Left ventricle myocardium inferior (tissue), 1 donor: ENCODE measurements at places on chromosomes 7 and 10. TPM values are rescaled to one million over a fixed set of nuclear protein-coding genes. Genes with fewer than 3 reads are reported as not detected.

DNA sequence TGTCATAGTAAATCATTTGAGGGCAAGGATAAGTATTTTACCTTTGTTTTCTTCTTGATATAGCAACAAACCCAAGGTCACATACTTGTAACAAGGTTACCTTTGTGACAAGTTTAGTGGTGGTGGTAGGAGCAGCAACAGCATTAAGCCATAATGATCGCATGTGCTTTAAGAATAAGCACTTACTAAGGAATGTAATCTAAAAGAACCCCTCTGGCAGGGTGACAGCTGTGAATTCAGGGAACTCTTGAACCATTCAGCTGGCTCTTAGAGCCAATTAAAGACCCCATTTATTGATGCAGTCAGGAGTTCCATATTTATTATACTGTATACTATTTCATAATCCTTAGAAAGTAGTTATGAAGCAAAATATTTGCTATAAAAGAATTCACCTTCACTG, 370.8 kb downstream of the EXOC4 start:
- H3K4me3 ChIP-seq = no peak overlapping the region
- DNase-seq = no peak

GRCh38 chr10:129964611-129965424, 744 bp upstream of the EBF3 start:
- DNase-seq = no peak
- peak overlapping the region; percentile 75 for H3K4me3 ChIP-seq
- peaks cover 99% of the 10 kb centered on the region for H3K27me3 ChIP-seq
- peak overlapping the region; percentile 61 for H3K27ac ChIP-seq
- H3K4me1 ChIP-seq = peaks cover 63% of the 10 kb centered on the region
- no peaks in the 10 kb centered on the region for H3K36me3 ChIP-seq

Gene PDZD7
- 0.27 TPM for total RNA-seq

DNA sequence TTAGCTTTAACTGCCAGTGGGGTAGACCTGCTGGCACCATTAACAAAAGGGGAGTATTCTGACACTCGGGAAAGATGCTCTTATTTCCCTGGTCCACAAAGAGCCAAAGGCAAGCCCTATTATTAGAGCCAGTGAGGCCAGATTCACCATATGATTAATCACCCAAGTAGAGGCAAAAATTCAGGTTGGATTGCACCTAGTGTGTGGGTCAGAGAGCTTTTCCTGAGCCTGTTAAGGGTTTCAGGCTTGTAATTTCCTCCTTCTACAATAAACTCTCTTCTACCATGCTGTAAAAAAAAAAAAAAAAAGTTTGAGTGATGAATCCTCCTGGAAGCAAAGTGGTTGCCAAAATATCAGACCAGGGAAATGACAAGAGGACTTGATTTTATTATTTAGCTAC, 163.5 kb downstream of the MBL2 start:
- no peaks in the 10 kb centered on the region for H3K4me1 ChIP-seq
- H3K4me3 ChIP-seq = no peak overlapping the region
- no peak for DNase-seq
- H3K27ac ChIP-seq = no peak overlapping the region
- H3K36me3 ChIP-seq = no peaks in the 10 kb centered on the region
- no peaks in the 10 kb centered on the region for H3K27me3 ChIP-seq

Gene PNLIPRP1
- not detected for total RNA-seq

Gene GTF2IRD1
- 15.8 TPM for total RNA-seq

Gene NPC1L1
- total RNA-seq = 0.19 TPM

Gene CALML5
- total RNA-seq = not detected

- H3K36me3 ChIP-seq = no peaks in the 10 kb centered on the region
- H3K27me3 ChIP-seq = no peaks in the 10 kb centered on the region
- no peak overlapping the region for H3K4me3 ChIP-seq
- no peaks in the 10 kb centered on the region for H3K4me1 ChIP-seq
- DNase-seq = no peak
Measured at GRCh38 chr7:46982928-46983327, 599.0 kb downstream of the TNS3 start.

GRCh38 chr7:115704884-115705283, 325.7 kb downstream of the TFEC start:
- no peak overlapping the region for H3K4me3 ChIP-seq
- H3K27me3 ChIP-seq = no peaks in the 10 kb centered on the region

Gene TMEM130
- not detected for total RNA-seq

Gene EFCAB10
- not detected for total RNA-seq

DNA sequence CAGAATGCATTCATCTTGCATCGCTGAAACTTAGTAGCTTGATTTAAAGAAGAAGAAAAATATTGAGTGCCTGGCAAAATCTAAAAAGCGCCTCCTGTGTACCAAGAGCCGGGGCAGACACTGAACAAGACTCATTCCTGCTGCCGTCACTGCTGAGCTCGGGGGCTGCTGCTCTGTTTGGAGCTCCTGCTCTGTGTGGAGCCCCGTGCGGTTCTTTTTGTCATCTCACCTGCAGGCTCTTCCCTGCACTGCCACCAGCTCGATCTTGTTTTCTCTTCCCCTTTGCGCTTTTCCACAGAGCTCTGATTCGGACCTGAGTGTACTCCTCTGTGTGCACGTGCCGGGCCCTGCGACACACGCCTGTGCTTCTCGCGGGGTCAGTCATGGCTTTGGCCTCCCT, 462.1 kb upstream of the DPP6 start:
- DNase-seq = no peak
- H3K27me3 ChIP-seq = no peaks in the 10 kb centered on the region
- no peak overlapping the region for H3K27ac ChIP-seq
- no peaks in the 10 kb centered on the region for H3K4me1 ChIP-seq

GRCh38 chr10:59465088-59465487, 102.7 kb upstream of the FAM13C start:
- H3K27ac ChIP-seq = no peak overlapping the region
- no peaks in the 10 kb centered on the region for H3K36me3 ChIP-seq
- H3K4me1 ChIP-seq = no peaks in the 10 kb centered on the region
- H3K27me3 ChIP-seq = no peaks in the 10 kb centered on the region

GRCh38 chr10:26509307-26509706, 71.2 kb downstream of the APBB1IP start:
- H3K36me3 ChIP-seq = peaks cover 11% of the 10 kb centered on the region
- no peaks in the 10 kb centered on the region for H3K4me1 ChIP-seq
- no peak overlapping the region for H3K27ac ChIP-seq
- H3K4me3 ChIP-seq = no peak overlapping the region
- no peak for DNase-seq

- peaks cover 29% of the 10 kb centered on the region for H3K27me3 ChIP-seq
Measured at GRCh38 chr7:301291-302053, 11.5 kb downstream of the FOXL3 start.

- no peak overlapping the region for H3K27ac ChIP-seq
- DNase-seq = no peak
- peaks cover 34% of the 10 kb centered on the region for H3K36me3 ChIP-seq
- H3K4me3 ChIP-seq = no peak overlapping the region
Measured at GRCh38 chr7:135208102-135208793, 3.1 kb downstream of the WDR91 start.

DNA sequence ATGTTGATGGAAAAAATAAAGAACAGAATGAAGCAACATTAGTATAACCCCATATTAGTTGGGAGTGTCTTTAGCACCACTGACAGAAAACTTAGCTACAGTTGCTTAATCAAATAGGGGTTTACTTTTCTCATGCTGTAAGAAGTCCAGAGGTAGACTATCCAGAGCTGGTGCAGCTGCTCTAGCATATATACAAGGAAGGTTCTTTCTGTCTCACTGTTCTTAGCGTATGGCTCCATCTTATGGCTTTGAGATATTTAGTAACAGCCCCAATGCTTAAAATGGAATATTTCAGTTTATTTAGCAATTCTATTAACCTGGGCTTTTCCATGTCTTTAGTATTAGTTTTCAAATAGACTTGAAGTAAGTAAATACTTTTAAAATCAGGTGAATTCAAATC, 15.2 kb upstream of the WNT2 start:
- H3K36me3 ChIP-seq = no peaks in the 10 kb centered on the region
- H3K4me3 ChIP-seq = no peak overlapping the region
- H3K4me1 ChIP-seq = no peaks in the 10 kb centered on the region
- DNase-seq = no peak

DNA sequence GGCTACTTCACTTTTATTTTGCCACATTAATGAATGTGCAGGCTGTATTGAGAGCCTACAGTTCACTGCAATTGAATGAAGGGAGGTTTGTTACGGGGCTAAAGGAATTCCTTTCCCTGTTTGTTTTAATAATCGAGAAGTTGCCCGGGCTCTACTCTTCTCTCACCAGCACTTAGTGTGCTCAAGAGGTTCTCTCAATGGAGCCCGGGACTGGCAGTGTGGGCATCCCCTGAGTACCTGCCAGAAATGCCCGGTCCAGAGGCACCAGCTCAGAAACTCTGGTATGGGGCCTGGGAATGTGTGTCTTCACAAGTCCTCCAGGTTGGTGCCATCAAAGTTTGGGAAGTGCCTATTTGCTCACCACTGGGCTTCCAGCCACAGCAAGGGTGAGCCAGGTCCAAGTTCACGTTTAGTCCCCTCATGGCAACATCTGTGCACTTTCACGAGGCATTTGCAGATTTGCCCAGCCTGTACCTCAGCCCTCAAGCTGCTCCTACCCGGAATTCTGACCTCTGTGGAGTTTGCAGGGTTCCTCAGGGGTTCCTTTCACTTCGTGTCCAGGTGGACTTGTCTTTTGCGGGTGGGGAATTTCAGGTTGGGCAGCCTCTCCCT, 622.4 kb downstream of the SDK1 start:
- H3K4me1 ChIP-seq = peaks cover 10% of the 10 kb centered on the region
- H3K36me3 ChIP-seq = no peaks in the 10 kb centered on the region
- H3K4me3 ChIP-seq = no peak overlapping the region
- H3K27me3 ChIP-seq = peaks cover 12% of the 10 kb centered on the region
- H3K27ac ChIP-seq = no peak overlapping the region

- peaks cover 3% of the 10 kb centered on the region for H3K36me3 ChIP-seq
- peak overlapping the region; percentile 91 for H3K27ac ChIP-seq
- peak; percentile 78 for DNase-seq
- H3K4me3 ChIP-seq = no peak overlapping the region
- no peaks in the 10 kb centered on the region for H3K27me3 ChIP-seq
Measured at GRCh38 chr10:102628451-102628911, 15.8 kb upstream of the TRIM8 start.

- H3K27me3 ChIP-seq = no peaks in the 10 kb centered on the region
- DNase-seq = no peak
- no peaks in the 10 kb centered on the region for H3K4me1 ChIP-seq
- H3K36me3 ChIP-seq = no peaks in the 10 kb centered on the region
- H3K4me3 ChIP-seq = no peak overlapping the region
- H3K27ac ChIP-seq = no peak overlapping the region
Measured at GRCh38 chr7:74429153-74429747, 24.5 kb upstream of the GTF2IRD1 start.

DNA sequence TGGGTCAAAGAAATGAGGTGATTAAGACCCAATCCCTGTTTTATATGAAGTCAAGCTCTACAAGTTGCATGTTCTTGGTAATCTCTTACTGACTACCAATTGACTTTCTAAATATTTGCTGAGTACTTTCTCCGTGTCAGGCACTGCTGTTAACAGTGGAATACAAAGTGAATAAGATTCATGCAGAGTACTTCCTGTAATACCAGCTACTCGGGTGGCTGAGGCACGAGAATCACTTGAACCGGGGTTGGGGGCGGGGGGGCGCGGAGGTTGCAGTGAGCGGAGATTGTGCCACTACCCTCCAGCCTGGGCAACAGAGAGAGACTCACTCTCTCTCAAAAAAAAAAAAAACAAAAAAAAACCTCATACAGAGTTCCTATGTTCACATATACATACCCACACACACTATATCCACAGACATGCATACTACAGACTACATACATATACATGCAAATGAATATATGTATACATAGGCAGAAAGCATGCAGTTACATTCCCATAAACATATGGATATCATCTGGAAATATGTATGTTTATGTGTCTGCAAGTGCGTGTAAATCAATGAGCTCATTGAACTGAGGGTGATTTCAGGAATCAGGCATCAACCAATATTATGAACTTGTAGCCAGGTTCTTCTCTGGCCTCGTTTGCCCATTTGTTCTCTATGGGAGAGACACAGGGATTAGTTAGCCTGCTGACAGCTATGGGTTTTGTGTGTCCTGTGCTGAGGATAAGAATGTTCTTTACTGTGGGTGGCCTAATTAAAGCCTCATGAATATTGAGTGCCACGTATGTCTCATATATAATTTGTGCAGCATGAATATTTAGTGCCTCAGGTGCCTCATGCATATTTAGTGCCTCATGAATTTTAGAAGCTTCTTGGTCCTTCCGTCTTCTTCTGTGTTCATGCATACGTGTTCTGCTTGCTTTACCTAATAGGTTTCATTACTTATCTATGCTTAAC, 73.9 kb downstream of the BICC1 start:
- H3K4me1 ChIP-seq = peaks cover 13% of the 10 kb centered on the region
- H3K27ac ChIP-seq = no peak overlapping the region
- H3K4me3 ChIP-seq = no peak overlapping the region
- no peaks in the 10 kb centered on the region for H3K36me3 ChIP-seq

DNA sequence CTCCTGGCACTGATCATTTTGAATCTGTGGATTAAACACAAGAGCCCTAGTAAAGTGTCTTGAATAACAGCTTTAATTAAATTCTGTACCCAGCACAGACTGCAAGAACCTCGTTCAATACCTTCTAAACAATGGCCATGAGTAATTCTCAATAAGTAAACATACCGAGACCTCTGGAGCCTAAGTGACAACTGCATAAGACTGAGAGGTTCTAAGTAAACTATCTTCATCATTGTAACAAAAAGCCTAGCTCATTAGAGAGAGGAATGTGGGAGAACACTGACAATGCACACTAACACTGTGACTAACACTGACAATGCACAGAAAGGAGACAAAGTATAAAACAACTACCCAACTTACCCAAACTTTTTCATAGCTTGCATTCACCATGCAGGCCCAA, 117.4 kb downstream of the ELAPOR2 start:
- no peaks in the 10 kb centered on the region for H3K27me3 ChIP-seq
- no peak overlapping the region for H3K27ac ChIP-seq
- DNase-seq = no peak
- no peaks in the 10 kb centered on the region for H3K36me3 ChIP-seq
- peaks cover 3% of the 10 kb centered on the region for H3K4me1 ChIP-seq
- H3K4me3 ChIP-seq = no peak overlapping the region

DNA sequence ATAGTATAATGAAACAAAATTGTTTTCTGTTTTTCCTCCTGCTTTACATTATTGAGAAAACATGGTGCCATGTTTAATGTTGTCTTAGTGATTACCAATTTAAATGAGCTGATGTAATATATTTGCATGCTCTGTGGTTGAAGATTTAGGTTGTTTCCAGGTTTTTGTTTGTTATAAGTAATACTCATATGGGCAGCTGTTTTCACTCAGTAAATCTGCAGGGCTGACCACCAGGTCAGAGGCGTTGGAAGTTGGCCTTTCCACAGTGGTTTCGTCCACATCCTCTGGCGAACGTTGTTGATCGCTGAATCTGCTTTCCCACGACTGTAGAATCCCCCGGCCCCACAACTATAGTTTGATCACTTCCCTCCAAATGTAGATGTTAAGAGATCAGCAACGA, 21.6 kb upstream of the PURB start:
- H3K36me3 ChIP-seq = no peaks in the 10 kb centered on the region
- H3K4me3 ChIP-seq = no peak overlapping the region
- no peaks in the 10 kb centered on the region for H3K27me3 ChIP-seq
- no peak overlapping the region for H3K27ac ChIP-seq
- no peak for DNase-seq

Gene TRIM73
- total RNA-seq = 1.4 TPM

Gene COBL
- total RNA-seq = 77.1 TPM
